ENCODE measurements at places on chromosomes 7 and 10.

GRCh38 chr7:121941830-121942229, 68.9 kb downstream of the PTPRZ1 start:
- no peaks in the 10 kb centered on the region for H3K4me1 ChIP-seq
- no peak overlapping the region for H3K27ac ChIP-seq
- H3K36me3 ChIP-seq, result no peaks in the 10 kb centered on the region
- H3K4me3 ChIP-seq, result no peak overlapping the region
- H3K27me3 ChIP-seq, result peaks cover 2% of the 10 kb centered on the region

DNA sequence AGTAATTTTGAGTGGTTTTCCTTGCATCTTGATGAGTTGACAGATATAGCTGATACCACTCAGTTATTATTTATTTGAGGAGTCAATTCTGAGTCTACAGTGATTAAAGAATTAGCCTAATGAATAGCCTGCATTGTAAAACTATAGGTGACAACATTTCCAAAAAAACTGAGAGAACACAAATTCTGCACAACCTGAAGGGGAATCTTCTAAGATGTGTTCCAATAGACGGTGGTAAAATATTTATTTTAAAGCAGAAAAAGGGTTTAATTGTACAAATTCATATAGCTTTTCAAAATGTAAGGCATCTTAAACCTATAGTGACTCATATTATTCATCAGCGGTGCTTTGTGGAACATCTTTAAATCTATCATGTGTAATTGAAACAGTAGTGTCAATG, 200.4 kb downstream of the RNLS start:
- DNase-seq, result no peak
- no peak overlapping the region for H3K27ac ChIP-seq
- H3K4me3 ChIP-seq, result no peak overlapping the region

GRCh38 chr7:95479992-95480624, 5.6 kb upstream of the ASB4 start:
- H3K36me3 ChIP-seq, result no peaks in the 10 kb centered on the region
- H3K4me1 ChIP-seq, result no peaks in the 10 kb centered on the region
- H3K4me3 ChIP-seq, result no peak overlapping the region
- H3K27ac ChIP-seq, result no peak overlapping the region

DNA sequence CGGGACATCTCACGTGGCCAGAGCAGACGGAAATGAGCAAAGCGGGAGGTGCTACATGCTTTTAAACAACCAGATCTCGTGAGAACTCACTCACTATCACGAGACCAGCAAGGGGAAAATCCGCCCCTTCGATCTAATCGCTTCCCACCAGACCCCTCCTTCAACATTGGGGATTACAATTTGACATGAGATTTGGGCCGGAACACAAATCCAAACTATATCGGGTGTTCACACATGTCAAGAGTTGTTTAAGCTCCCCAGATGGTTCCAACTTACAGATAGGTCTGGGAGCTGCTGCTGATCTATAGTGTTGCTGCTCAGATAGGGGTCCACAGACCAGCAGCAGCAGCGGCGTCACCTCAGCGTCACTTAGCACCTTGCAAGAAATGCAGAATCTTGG, 194.9 kb downstream of the GPAM start:
- no peaks in the 10 kb centered on the region for H3K4me1 ChIP-seq
- DNase-seq, result no peak
- no peak overlapping the region for H3K27ac ChIP-seq
- peaks cover 3% of the 10 kb centered on the region for H3K27me3 ChIP-seq
- no peaks in the 10 kb centered on the region for H3K36me3 ChIP-seq
- no peak overlapping the region for H3K4me3 ChIP-seq

DNA sequence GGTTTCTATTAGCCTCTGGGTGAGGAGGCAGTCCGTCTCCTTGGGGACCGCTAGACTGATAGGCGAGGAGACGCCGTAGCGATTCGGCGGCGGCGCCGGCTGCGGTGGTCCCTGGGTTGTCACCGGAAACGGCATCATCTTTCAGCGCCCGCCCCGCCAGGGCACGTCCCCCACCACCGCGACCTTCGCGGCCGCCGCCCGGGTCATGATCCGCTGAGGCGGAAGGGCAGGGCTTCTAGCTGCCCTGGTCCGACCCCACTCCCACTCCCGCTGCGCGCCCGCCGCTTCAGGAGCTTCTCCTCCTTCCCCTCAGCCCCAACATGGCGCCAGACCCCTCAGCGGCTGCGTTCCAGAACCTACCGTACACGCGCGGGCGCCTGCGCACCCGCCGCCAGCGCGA, at the start of gene PAPOLB:
PAPOLB (minus strand) TSS at position 358 of the 400 bp plus-strand sequence; CDS start at position 138, 220 bp downstream.
- peaks cover 4% of the 10 kb centered on the region for H3K4me1 ChIP-seq
- H3K27ac ChIP-seq, result peak within 1 kb of the TSS; percentile 62
- peak within 1 kb of the TSS; percentile 73 for H3K4me3 ChIP-seq
- H3K27me3 ChIP-seq, result peaks cover 27% of the 10 kb centered on the region
- peak; percentile 19 for DNase-seq

DNA sequence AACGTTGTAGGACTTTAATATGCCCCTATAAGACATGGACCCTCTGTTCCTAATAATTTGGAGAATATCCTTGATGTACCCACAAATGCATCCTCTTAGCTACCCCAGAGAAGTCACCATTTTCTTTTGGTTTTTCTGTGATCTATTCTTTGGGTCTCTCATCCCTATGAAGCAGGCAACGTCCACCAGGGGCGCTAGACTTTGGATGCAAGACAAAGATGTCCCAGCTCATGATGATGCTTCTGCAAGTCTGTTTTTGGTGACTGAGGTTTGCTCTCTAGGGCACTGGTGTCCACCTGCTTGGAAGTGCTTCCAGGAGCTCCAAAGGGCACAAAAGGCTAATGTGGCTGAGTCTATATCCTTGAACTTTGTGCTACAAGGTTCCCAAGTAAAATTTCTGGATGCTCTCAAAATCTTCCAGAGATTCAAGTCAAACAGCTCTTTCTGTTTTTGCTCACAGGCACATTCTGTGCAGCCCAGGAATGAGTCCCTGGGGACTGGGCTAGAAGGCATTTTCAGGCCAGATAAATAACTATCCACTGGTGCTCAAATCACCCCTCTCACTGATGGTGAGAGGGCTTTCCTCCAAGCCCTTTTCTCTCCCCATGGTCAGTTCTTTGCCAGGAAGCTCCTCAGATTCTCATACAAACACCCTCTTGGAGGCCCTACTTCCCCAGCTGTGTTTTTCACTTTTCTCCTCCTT, 166.4 kb downstream of the C7orf25 start:
- H3K27me3 ChIP-seq, result no peaks in the 10 kb centered on the region
- H3K27ac ChIP-seq, result no peak overlapping the region
- no peaks in the 10 kb centered on the region for H3K36me3 ChIP-seq
- no peak overlapping the region for H3K4me3 ChIP-seq
- DNase-seq, result no peak
